ENCODE measurements at places on chromosomes 13 and 19.

GRCh38 chr13:49569993-49570689 is 15.2 kb downstream of the RCBTB1 start:
- no peak for DNase-seq

DNA sequence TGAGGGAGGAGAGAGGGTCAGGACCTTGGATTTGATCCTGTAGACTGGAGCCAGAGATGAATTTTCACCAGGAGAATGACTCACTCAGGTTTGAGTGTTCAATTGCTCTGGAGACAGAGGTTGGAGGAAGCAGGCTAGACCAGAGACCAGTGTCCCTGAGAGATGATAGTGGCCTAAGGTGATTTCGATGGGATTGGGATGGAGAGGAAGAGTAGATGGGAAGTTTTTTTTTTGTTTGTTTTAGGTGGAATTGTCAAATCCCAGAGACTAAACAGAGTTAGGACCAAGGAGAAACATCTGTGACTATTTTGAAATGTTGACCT is 2.3 kb downstream of the CEBPG start:
- DNase-seq, result no peak

GRCh38 chr19:3276341-3276799 is 51.9 kb downstream of the CELF5 start:
- DNase-seq, result no peak

DNA sequence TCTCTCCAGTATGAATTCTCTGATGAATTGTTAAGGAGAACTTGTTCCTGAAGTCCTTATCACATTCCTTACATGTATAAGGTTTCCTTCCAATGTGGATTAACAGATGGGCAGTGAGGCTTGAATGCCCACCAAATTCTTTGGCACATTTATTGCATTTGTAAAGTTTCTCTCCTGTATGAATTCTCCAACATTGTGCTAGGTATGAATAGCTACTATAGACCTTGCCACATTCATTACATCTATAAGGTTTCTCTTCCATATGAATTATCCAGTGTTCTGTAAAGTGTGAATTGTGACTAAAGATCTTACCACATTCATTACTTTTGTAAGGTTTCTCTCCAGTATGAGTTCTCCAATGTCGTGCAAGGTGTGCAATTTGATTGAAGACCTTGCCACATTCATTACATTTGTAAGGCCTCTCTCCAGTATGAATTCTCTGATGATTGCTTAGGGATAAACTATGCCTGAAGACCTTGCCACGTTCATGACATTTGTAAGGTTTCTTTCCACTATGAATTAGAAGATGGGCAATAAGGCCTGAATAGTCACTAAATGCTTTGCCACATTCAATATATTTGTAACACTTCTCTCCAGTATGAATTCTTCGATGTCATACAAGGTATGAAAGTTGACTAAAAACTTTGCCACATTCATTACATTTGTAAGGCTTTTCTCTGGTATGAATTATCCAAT is 20.4 kb downstream of the ZNF578 start:
- no peak for DNase-seq

DNA sequence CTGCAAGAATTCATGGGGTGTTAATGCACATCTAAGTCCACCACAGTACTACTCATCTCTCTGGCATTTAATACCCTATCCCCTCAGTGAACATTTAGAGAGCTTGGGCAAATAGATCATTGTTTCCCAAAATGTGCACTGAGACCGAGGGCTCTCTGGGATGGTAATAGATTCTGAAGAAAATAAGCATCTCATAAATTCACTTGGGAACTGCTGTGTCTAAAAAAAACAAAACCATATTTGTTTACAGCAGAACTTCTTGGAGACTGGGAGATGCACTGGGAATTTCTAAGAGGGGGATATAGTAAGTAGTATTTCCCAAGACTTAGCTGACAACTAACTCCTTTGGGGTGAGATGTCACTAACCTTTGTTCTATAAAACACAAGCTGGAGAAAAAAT is 58.4 kb downstream of the ENOX1 start:
- no peak for DNase-seq

DNA sequence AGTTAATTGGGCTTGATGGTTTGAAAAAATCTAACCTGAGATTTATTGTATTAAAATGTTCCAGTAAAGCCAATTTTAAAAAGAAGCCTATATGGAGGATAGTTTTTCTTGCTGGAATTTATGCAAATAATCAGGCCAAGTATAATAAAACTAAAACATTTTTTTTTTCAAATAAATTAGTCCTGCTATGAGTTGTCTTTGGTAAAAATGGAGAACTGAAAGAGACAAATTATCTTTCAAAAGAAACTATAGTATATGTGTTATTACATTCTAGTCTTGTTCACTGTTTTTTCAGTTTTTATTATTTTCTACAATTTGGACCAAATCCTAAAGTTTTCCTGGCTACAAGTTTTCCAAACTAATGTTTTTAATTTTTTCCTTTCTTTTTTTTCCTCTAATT is 468.9 kb downstream of the UQCRFS1 start:
- no peak for DNase-seq

GRCh38 chr13:74306496-74306895 is 172.3 kb upstream of the KLF12 start:
- DNase-seq, result no peak

- DNase-seq, result no peak
Observed at GRCh38 chr19:48329167-48329891, 4.0 kb downstream of the EMP3 start.

DNA sequence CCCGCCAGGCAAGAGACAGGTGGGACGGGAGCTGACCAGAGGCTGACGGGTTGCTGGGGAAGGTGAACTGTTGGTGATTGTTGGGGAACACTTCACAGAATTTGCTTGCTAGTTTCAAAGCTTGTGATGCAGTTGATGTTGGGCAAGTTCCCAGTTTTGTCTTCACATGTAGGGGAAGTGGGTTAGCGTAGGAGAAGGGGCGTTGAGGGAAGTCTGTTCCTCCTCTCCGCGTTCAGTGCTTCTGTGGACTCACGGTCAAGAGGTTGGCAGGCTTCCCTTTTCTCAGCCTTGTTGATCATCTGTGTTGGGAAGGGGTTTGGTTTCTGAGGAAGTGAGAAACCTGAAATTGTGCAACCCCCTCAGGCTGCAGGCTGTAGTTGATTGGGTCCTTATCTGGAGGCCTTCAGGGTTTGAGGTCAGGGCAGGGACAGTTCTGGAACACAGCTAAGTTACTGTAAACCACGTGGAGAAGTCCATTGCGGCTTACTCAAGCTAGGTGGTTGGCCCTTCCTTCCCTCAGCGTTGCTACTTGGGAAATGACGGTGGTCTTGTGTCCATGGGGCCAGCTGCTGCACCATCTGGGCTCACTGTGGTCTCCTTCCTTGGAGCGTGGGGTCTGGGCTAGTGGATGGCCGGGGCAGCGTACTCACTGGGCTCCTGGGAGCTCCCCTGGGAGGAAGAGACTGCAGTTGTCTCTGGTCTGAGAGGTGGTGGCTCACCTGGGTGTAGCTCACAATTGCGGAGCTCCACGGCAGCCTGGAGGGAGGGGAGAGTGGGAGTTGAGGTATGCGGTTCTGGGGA is 7.5 kb downstream of the RPS9 start:
- DNase-seq, result peak; percentile 10

DNA sequence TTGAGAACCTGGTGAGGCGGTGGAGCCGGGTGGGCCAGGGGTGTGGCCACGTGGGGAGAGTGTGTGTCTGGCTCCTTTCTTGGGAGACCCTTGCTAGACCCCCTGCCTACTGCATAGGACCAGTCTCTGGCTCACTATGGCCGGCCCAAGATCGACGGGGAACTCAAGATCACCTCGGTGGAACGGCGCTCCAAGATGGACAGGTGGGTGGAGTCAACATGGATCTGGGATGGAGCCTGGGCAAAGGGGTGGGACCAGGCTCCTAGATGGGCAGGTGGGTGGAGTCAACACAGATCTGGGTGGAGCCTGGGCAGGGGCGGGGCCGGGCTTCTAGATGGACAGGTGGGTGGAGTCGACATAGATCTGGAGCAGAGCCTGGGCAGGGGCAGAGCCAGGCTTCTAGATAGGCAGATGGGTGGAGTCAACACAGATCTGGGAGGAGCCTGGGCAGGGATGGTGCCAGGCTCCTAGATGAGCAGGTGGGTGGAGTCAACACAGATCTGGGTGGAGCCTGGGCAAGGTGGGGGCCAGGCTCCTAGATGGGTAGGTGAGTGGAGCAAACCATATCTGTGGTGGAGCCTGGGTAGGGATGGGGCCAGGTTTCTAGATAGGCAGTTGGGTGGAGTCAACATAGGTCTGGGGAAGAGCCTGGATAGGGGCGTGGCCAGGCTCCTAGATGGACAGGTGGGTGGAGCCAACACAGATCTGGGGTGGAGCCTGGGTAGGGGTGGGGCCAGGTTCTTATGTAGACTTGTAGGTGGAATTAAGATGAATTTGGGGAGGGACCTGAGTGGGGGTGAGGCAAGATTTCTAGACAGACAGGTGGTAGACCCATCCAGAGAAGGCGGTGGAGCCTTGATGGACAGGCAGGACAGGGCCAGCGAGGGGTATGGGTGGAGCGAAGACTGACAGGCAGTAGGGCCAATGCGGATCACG is 56.5 kb downstream of the VAV1 start:
- peak; percentile 10 for DNase-seq

GRCh38 chr13:78609464-78610205 is 6.3 kb upstream of the POU4F1 start:
- DNase-seq, result no peak

GRCh38 chr13:98353750-98354149 is 176.7 kb upstream of the RNF113B start:
- no peak for DNase-seq

DNA sequence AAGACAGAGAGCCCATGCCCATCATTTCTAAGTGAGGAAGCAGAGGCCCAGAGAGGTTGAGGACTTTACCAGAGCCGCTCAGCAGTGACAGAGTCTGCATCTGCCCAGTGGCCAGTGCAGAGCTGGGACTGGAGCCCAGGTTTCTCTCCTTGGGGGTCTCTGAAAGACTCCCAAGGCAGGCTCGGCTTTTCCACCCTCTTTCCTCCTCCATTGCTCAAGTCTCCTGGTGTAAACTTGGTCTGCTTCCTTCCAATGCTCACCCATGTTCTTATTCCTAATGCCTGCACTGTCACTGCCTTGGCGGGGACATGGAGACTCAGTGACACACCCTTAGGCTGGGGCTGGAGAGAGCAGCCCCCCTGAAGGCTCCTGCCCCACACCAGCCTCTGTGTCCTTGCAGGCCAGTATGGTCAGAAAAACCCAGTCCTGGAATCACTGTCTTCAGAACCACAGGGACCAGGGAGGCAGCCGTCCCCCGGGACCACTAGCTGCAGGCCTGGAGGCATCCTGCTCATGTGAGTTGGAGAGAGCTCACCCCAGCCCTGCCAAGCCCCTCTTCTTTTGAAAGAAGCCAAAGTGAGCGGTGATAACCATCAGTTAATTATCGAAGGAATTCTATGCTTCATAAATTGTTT is 211.0 kb upstream of the ZNF536 start:
- DNase-seq, result no peak

- DNase-seq, result no peak
Observed at GRCh38 chr13:25110956-25111584, 15.1 kb downstream of the PABPC3 start.

Data from stimulated activated naive CD4-positive, alpha-beta T cell (primary cell).